Activated T-helper 9 cell treated with anti-CD3 and anti-CD28 coated beads, Interleukin-2, amount 50 U/mL, for 16 hours (primary cell): ENCODE measurements at places on chromosomes 1 and 21.

DNA sequence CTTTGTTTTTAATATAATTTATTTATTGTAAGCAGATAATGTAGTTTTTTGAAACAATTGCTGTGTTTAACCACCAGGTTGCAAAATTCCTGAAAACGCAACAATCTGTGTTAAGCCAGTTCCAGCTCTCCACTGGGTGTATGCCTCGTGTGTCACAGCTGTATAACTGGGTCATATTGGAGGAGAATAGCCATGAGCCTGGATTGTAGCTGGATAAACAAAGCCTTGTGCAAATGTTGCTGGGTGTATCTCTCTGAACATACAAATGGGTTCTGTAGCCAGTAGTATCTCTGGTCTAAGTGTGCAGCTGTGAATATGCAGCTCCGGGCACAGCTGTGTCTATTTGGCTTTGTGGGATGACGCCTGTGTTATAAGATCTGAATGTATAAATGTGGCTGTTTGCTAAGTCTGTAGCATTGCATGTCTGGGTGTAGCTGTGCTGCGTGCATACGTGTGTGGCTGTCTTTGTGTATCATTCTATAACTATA is 2.8 kb downstream of the TCEA3 start:
- no peak for DNase-seq

- no peak for DNase-seq
Measured at GRCh38 chr1:3944578-3945125, 44.6 kb upstream of the C1orf174 start.

DNA sequence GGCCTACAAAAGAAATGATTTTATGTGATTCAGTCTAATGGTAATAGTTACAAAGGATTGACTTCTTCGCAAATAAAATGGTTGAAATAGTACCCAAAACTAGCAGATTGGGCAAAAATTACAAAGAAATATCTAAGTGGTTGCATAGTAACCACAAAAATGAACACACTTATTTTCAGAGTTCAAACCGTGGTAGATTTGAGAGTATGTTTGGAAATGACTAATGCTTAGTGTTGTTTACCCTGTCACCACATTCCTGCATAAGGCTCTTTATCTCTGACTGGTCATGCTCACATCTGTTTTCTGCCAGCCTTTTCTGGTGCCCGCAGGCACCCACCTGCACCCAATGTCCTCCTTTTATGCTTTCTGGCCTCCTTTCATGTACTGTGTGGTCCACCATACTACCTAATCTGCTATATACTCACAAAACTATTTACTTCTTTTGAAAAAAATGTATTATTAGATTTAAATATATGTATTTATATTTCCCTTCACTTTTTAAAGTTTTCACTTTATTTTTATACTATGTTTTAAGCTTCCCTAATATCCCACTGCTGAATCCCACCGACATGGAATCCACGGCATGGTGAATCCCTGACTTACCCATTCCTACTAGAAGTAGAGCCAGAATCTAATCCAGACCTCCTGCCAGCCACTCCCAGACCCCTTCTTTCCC is 30.3 kb downstream of the PTPRC start:
- no peak for DNase-seq

DNA sequence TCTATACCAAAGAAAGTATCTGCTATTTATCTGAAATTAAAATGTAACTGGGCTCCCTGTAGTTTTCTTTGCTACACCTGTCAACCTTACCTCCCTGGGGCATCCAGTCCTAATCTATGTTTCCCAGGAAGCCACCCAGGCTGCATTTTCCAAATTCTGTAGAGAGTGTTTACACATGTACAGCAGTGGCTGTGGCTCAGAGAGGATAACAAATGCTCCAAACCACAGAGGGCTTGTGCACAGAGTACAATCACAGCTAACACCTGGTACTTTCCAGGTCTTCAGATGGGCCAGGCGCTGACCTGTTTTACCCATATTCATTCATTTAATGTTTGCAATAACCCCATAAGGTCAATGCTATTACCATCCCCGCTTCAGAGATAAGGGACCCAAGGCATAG is 146.5 kb upstream of the TNR start:
- DNase-seq = no peak

GRCh38 chr1:5681654-5682053 is 310.6 kb downstream of the NPHP4 start:
- no peak for DNase-seq

GRCh38 chr1:60942291-60942690 is 140.1 kb upstream of the NFIA start:
- no peak for DNase-seq

GRCh38 chr1:86430376-86430775 is 6.4 kb downstream of the CLCA2 start:
- no peak for DNase-seq

GRCh38 chr1:77996734-77997133 is 8.0 kb upstream of the DNAJB4 start:
- no peak for DNase-seq

- DNase-seq = peak; percentile 36
Measured at GRCh38 chr1:227999056-227999930, 7.5 kb upstream of the WNT3A start.

DNA sequence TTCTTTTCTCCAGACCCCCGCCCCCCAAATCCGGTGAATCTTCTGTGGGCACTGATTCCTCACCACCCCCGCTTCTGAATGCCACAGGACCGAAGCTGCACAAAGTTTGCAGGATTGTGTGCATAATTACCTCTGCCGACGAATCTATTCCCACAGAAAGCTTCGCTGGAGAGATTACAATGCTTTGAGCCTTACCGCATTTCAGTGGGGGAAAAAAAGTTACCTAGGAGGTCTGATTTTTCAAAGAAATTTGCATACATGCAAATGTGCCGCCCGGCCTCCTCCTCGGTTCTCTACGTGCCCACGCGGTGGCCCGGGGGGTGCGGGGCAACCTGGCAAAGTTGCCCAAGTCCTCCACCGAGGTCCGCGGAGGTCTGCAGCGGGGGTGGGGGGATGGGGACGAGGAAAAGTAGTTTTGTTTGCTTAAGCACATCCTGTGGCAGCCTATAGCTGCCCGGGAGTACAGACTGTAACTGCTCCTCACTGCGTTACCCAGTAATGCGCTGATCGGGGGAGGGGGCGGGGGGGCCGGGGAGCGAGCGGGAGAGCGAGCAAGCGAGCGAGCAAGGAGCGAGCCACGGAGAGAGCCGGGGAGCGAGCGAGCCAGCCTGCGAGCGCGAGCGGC is 563 bp upstream of the NFIA start:
- DNase-seq = peak; percentile 56

- no peak for DNase-seq
Measured at GRCh38 chr1:15542388-15543250, 16.0 kb downstream of the DNAJC16 start.

DNA sequence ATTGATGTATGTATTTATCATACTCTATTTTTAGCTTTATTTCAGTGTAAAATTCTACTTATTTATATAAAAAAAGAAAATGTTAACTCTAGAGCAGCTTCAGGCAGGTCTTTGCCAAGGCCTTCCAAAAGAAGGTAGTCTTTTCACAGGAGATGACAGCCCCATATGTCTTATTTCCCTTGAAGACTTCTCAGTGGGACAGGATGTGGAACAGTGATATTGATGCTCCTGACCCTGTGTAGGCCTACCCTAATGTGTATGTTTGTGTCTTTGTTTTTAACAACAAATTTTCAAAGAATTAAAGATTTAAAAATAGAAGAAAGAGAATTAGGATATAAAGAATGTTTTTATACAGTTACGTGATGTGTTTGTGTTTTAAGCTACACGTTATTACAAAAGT is 1593.6 kb downstream of the AMY1C start:
- no peak for DNase-seq

DNA sequence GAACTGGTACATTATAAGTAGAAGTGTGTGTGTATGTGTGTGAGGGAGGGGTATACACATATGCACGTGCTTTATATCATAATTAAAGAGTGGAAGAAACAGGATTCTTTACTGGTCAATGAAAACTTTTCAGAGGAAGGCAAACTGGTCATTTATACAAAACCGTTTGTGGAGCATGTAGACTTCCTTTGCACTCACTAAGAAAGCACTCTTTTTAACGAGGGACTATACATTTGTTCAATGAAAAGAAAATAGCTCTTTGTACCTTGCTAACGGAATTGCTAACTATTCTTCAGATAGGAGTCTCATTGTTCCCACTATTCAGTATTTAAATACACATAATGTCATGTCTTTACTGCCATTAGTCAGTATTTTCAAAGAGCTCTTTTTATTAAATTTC is 219.3 kb downstream of the ST6GALNAC3 start:
- no peak for DNase-seq

GRCh38 chr1:194535369-194535768 is 1349.0 kb upstream of the B3GALT2 start:
- no peak for DNase-seq

GRCh38 chr1:45953934-45954847 is 150.8 kb downstream of the MAST2 start:
- DNase-seq = no peak

DNA sequence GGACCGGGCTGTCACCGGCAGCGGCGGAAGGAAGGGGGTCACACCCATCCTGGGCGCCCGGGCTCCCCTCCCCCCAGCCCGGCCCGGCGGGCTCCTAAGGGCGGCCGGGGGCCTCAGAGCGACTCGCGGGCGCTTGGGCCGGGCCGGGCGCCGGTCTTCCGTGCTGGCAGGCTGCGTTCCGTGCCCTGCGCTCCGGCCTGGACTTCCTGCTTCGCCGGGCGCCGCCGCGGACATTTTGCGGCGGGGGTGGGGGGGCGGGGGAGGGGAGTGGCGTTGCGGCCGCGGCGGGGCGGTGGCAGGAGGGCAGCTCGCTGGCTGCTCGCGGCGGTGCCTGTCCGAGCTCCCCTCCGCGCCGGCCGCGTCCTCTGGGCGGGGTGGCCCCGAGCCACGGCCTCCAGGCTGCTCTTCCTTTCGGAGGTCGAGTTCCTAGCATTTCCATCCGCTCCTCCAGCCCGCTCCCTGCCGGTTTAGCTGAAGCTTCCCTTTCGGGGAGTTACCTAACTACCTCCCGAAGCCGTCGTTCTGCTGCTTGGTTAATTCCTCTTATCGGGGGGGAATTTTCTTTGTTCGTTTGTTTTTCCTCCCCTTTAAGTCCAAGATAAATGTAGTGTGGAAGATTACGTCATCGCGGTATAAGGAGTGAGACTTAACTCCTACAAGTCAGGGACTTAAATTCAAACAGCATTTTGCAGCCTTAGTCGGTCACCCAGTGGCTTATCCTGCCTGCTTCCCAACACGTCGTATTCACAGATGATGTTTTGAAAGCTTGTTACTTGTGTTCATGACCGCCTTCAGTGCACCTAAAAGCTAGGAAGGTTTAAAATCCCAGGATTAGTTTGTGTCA is 730 bp downstream of the CDC42 start:
- DNase-seq = peak; percentile 21

- no peak for DNase-seq
Measured at GRCh38 chr1:43007377-43008114, 48.9 kb upstream of the SLC2A1 start.

DNA sequence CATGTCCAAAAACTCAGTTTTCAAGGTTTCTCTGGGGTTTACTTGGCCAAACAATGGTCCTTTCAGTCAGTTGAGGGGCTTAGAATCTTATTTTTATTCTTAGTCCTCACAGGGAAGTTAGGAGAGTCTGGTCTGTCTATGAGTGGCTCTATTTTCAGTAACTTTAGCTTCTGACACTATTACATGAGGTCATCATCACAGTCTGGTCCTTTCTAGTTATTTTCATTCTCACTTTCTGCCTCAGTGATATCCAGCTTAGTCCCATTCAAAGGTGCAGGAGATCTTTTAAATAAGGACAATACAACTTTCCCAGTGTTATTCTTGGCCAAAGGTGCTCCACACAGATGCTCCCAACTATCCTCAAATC is 30.0 kb upstream of the FGGY start:
- no peak for DNase-seq

- no peak for DNase-seq
Measured at GRCh38 chr1:54945393-54945936, 35.0 kb upstream of the TMEM61 start.
